ENCODE measurements at places on chromosomes 2 and 18.

DNA sequence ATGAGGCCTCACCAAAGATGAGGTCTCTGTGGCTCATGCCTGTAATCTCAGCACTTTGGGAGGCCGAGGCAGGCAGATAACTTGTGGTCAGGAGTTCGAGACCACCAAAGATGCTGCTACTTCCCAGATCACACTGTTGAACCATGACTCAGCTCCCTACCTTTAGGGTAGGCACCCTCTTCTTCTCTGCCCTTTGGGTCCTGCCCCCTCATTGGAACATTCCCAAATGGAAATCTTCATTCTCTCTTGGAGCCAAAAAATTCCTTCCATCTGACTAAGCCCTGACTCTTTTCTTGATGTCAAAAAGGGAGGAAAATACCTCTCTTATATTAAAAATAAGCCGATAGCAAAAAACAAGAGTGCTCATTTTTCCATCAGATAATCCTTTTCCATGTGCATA, 183.5 kb downstream of the PAX3 start:
- DNase-seq = no peak

GRCh38 chr2:108236676-108237335, 3.0 kb upstream of the SULT1C3 start:
- DNase-seq = no peak

- DNase-seq = no peak
Measured at GRCh38 chr2:198441246-198441645, 636.9 kb downstream of the PLCL1 start.

DNA sequence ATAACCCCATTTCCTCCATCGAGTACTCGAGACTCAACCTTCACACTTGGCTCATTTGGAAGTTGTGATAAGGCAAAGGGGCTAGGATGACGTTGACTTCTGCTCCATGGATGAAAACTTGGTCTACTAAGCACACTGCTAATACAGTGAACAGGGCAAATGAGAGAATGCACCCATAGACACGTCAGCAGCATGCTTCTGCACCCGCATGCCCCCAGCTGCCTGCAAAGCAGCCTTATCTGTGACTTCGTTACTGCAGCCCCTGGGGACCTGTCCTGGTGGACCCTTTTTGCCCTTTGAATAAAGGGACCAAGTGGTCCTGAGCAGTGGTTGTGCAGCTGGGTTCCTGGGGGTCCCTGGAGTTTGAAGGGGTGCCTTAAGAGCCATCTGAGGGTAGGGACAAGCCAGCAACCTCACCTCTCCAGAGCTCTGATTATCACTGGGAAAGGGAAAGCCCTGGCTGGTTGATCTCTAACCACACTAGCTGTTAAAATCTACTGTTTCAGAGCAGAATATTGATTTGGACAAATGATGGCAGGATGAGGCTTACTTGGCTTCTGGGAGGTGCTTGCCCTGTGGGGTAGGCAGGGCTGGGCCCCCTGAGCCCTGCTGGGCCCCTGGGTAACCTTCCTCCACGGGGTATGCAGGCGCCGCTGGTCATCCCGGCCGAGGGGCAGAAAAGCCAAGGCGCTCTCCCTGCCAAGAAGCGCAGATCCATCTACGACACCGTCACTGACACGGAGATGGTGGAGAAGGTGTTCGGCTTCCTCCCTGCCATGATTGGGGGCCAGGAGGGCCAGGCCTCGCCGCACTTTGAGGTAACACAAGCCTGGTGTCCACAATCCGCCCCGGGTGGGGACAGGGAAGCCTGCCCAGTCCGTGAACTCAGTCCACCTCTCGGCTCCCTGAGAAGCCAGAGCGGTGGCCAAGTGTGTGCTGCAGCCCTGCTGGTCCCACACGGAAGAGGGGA, 37.6 kb upstream of the GPR17 start:
- DNase-seq = no peak

DNA sequence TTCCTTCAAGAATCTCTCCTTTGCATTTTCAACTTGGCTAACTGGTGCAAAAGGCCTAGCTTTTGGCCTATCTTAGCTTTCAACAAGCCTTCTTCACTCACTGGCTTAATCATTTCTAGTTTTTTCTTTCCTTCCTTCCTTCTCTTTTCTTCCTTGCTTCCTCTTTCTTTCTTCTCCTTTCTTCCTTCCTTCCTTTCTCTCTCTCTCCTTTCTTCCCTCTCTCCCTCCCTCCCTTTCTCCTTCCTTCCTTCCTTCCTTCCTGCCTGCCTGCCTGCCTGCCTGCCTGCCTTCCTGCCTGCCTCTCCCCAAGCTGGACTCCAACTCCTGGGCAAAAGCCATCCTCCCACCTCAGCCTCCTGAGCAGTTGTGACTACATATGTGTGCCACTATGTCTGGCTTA, 176.2 kb upstream of the APCDD1 start:
- DNase-seq = no peak

GRCh38 chr18:58128381-58129374, 84.7 kb downstream of the NEDD4L start:
- DNase-seq = no peak

DNA sequence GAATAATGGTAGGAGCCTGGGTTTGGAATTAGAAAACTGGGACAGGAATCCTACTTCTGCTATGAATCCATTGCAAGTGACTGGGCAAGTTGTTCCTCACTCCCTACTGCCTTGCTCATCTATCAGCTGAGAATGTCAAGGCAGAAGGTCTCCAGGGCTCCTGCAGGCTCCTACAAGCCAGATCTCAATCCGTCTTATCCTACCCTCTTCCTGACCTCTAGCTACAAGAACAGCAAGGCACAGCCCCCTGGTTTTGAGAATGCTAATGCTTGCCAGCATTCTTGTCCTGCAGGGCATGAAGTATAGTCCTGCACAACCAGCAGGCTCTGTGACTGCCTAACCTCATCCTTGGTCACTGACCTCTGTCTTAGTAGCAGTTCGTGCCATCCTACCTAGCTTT, 141.9 kb upstream of the TNP1 start:
- DNase-seq = no peak

DNA sequence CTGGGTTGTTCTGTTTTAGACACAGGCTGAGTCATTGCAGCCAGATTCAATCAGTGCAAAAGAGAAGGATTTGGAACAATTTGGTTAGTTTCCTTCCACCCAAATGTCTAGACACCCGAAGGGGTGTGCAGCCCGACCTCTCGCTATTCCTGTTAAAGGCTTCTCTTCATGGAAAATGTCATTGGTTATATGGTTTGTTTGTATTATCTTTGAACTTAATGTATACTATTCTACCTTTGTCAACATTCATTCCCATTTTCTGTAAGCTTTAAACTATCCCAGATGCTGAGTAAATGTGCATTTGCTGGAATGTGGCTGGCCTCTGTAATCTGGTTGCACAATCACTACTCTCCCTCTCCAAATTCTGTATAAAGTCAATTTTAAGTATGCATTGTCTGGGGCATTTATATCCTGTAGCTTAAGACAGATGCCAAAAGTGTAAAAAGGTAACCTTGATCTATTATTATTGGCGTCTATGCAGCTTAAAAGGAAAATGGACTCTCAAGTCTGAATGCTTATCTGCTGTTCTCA, 80.4 kb upstream of the RND3 start:
- DNase-seq = no peak

GRCh38 chr18:75081486-75081885, 127.5 kb downstream of the PTGR3 start:
- no peak for DNase-seq

- DNase-seq = no peak
Measured at GRCh38 chr2:28869494-28870145, 489 bp downstream of the TRMT61B start.

- no peak for DNase-seq
Measured at GRCh38 chr18:60358516-60358915, 14.1 kb downstream of the MC4R start.

- no peak for DNase-seq
Measured at GRCh38 chr18:34399892-34400291, 175.2 kb upstream of the NOL4 start.

DNA sequence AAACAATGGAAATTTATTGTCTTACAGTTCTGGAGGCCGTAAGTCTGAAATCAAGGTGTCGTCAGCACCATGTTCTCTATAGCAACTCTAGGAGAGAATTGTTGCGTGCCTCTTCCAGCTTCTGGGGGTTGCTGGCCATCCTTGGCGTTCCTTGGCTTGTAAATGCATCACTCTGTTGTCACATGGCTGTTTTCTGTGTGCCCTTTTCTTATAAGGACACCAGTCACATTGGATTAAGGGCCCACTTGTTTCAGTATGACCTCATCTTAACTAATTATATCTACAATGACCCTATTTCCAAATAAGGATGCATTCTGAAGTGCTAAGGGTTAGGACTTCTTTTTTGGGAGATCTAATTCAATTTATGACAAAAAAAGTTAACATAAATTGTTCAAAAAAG, 1.4 kb upstream of the PLEK start:
- no peak for DNase-seq

- no peak for DNase-seq
Measured at GRCh38 chr2:54770676-54771075, 47.2 kb downstream of the EML6 start.

GRCh38 chr2:154207288-154208047, 335.7 kb downstream of the GALNT13 start:
- DNase-seq = no peak

- no peak for DNase-seq
Measured at GRCh38 chr18:6069103-6069502, 173.8 kb upstream of the TMEM200C start.

GRCh38 chr2:46181789-46182530, 115.2 kb upstream of the EPAS1 start:
- no peak for DNase-seq

DNA sequence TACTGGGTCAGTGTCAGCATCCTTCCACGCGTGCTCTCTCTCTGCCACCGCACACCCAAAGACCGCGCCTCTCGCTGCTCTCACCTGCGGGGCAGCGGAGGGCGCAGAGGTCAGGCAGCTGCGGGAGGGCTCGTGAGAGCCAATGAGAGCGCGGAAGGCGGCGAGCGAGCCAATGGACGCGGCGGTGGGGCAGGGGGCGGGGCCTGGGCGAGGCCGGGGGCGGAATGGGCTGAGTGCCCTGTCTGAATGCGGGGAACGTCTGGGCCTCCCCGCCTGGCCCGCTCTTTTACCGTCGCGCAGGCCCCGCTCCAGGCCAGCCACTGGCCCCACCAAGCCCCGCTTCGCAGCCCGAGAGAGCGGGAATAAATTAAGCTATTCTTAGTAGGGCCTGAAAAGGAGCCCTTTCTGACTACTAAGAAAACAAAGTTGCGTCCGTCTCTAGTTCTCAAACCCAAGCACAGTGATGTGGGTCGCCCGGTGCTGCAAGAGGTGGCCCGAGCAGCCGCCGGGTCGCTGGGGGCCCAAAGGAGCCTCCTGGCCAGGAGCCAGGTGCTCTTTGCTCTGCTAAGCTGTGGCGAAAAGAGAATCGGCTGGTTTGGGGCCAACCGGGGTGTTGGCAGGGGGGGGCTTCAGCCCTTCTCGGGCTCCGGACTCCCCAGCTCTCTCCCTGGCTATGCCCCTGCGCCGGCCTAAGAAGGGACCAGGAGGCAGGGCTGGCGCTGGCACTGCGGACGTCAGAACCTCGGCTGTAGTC, 81.1 kb upstream of the GLI2 start:
- DNase-seq = no peak

GRCh38 chr18:65439188-65439587, 311.6 kb upstream of the CDH7 start:
- no peak for DNase-seq

DNA sequence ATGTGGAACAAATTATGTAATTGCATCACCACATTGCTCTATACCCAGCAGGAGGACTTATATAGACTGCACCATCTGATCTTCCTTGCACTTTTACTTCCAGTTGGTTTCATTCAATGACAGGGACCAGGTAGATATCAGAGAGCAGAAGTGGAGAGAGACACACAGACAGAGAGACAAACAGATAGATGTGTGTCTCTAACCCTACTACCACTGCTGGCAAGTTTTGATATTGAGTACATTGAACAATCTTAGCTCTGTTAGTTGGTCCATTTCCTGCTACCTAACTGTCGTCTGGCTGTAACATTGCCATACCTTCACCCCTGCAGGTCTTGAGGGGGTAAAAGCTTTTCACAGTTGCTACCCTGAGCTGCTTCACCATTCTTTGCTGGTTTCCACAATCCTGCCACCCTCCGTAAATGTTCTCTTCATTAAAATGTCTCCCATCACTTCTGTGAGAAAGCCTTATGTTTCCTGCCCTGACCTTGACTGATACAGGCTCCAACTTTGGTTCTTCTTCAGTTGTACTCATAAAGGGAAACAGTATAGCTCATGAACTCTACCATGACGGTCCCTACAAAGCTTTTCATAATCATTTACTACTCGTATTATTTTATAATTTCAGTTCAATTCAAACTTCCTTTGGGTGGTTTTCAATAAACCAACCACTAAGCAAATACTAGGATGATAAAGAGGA, 62.3 kb upstream of the ITGA4 start:
- no peak for DNase-seq

DNA sequence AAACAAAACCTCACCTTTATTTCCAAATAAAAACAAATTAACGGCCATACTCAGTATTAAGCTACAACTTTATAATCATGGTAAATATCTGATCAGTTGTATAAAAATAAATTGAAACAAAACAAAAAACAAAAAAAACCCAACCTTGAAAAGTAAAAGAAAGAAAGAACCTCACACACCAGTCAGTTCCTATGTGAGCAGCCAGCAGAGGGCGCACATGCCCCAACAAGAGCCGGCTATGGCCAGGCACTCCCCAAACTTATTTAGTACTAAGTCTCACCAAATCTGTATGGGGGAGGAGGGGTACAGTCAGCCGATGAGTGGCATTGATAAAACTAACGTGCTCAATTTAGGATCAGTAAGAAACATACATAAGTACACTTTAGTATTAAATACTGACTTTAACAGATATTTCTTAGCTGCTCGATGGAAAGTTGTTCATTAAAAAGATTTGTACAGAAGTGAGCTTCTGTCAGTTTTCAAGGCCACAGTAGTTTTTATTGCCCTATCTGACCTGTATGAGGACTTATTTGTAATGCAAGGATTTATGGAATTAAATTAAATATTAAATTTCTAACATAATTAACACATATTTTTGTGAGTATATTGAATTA, 172.6 kb downstream of the TCF4 start:
- DNase-seq = peak; percentile 46

- DNase-seq = no peak
Measured at GRCh38 chr18:57547260-57547659, 39.2 kb downstream of the FECH start.

DNA sequence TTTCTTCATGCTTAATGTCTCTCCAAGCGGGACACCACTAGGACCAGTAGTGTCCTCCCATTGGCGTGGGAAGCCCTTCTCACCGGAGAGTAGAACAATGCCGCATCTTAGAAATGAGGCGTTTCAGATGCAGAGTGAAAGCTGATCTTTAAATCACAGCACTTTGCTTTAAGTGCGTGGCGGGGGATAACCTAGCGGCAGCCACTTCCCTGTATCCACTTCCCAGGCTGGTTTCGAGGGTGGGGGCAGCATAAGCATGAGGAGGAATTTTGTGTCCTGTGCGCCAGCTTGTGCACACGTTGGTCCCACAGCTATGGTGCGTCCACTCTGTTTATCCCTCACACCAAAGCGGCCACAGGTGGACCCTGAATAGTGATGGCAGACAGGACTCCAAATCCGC, 63.1 kb downstream of the MBP start:
- DNase-seq = no peak

DNA sequence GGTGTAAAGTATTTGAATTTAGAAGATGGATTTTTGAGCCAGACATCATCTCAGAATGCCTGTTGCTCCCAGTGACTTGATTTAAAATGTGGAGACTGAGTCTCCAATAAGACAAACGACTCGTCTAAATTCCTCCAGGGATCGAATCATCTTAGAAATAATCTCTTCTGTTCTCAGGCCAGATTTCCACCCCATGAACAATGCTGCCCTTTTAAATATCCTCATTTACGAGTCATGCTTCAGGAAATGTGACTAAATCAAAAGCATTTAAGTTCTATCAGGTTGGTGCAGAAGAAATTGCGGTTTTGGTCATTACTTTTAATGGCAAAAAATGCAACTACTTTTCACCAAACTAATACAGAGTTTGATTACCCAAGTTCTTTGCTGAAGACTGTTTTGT, 684.6 kb upstream of the SOX11 start:
- DNase-seq = no peak
